ENCODE measurements at places on chromosomes 2 and 18.

DNA sequence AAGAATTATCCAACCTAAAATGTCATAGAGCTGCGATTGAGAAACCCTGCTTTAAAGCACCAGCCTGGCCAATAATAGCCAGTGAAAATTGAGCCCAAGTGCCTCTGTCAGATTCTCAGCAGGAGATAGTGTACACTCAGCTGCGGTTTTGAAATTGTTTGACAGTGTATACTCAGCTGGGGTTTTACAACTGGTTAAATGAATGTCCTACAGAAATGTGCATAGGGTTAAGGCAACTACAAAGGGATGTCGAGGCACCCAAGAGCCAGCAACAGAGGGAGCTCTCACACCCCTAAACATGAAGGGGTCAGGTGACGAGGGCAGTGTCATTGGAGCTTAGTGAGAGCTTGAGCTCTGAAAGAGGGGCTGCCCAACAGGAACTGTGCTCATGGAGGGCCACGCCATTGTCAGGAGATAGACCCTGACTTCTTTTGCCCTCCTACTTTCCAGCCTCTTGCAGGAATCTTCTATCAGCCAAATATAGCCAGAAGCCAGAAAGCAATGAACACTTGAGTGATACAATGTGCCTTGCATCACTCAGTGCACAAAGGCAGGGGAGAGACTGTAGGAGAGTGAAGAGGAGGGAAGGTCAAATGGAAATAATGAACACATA is 15.1 kb downstream of the ACTG2 start:
- DNase-seq = no peak

DNA sequence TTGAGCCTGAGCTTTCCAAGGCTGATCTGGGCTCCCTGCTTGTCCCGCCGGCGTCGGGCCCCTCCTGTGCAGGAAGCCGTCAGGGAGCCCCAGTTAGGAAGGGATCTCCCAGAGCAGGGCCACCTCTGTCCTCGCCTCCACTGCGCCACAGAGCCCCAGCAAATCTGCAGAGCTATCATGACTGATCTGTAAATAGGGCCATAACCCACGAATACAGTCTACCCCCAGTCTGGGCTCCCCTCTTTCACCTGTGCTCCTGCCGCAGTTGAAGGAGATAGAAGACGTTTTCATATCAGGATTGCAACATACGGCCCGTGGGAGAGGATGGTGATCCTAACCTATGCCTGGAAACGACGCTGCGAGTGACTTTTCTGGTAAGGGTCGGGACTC is 138.7 kb downstream of the PTGR3 start:
- no peak for DNase-seq

GRCh38 chr2:205580212-205580987 is 101.9 kb upstream of the NRP2 start:
- peak; percentile 60 for DNase-seq

- DNase-seq = peak; percentile 51
These were observed 79.1 kb downstream of the MCFD2 start for GRCh38 chr2:46836295-46837111.

DNA sequence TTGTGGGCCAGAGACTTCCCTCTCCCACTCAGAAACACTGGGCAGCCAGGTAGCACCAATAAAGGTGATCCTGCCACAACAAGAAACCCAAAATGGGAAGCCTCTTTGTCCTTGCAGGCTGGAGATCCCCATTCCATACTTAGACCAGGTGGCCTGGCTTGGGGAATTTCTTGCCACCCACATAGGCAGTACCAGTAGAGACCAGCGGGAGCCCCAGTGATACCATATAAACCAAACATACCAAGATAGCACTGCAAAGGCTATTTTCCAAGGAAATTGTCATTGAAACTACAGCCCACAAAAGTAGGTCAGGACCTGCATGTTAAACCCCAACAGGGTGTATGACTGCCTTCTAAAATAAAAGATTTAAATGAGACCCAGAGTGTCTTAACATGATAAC is 171.6 kb downstream of the DIS3L2 start:
- no peak for DNase-seq

DNA sequence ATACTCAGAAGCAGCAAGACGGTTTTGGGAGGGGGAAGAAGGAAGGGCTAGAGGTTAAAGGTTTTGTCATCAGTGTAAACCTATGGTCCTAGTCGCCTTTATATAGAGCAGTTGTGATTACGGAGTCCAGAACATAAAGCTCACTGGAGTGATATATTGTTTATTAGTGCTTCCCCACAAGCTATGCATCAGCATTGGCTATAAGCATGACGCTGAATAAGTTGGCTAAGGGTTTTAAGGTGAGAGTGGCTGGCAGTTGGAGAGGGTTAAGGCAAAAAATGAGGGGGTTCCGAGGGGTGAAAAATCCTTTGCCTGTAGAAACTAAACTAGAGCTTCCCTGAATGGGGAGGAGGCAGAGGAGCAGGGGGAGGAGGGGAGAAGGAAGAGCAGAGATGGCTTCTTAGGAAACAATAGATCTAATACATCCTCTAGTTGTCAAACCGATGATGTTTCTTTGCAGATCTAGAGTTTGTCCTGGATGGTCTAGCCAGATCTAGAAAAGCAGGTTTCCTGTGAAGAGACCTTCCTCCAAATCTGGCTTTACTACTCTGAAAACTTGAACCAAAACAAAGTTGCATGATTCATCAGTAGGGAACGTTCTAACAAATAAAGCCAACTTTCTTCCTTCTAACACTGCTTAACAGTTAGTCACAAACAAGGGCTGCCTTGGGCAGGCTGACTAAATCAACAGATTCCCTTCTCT is 2.5 kb downstream of the KLF7 start:
- DNase-seq = peak; percentile 91
